CD8-positive, alpha-beta memory T cell (primary cell): ENCODE measurements at places on chromosomes 6 and 20. TPM values are rescaled to one million over a fixed set of nuclear protein-coding genes. Genes with fewer than 3 reads are reported as not detected.
A peak's percentile ranks its signal among the peaks of the same experiment; 100 is the strongest.

The RAET1G gene
- total RNA-seq: not detected

The SAMD10 gene
- 19.3 TPM for total RNA-seq

The CLPSL2 gene
- total RNA-seq: not detected

The VSTM2L gene
- not detected for total RNA-seq

The FLRT3 gene
- not detected for total RNA-seq

The BPI gene
- not detected for total RNA-seq

The POU3F2 gene
- not detected for total RNA-seq

The GSTA3 gene
- not detected for total RNA-seq

The SPACA1 gene
- total RNA-seq: not detected

The CDYL gene
- 32.2 TPM for total RNA-seq

The ADGRF5 gene
- not detected for total RNA-seq

The FAM217B gene
- 35.9 TPM for total RNA-seq

The CCN6 gene
- total RNA-seq: not detected

The KCNQ2 gene
- not detected for total RNA-seq

DNA sequence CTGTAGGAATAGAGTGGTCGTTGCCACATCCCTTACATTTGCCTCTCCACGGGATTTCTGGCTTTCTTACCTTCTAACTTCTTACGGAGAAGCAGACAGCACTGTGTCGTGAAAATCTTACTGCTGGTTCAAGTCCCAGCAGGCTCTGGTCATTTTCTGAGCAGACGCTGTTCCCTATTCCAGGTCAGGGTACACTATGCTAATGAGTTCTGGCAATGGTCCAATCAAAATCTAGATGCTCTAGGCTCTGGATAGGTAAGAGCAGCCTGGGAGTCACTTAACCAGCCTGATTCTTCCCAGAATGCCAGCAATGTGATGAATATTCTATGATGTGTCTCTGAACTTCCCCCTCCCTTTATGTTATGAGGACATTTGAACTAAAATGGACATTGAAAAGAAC lies at the start of gene GCM1:
Gene GCM1 (minus strand): TSS at position 158 of the 400 bp plus-strand sequence. CDS start 3,209 bp downstream, outside the sequence.
- DNase-seq: no peak

DNA sequence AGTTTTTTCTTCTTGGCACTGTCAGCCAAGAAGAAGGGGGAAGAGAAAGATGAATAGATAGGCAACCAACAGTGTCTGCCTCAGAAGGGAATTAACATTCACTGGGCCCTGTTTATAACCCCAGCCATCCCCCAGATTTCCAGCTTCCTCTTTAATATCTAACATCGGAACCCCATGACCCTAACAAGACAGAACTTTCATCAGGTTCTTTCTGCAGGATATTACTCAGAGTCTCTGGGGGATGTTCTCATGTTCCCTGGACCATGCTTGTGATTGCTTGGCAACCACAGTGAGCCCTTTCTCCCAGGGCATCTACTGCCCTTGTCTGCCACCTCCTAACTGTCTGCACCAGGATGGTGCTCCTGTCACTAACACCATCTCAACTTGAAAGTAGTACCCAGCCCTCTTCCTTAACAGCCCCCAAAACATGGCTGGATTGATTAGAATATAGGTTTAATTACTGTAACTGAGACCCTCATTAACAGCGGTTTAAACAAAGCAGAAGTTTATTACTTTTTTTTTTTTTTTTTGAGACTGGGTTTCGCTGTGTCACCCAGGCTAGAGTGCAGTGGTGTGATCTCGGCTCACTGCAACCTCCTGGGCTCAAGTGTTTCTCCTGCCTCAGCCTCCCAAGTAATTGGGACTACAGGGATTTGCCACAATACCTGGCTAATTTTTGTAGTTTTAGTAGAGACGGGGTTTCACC lies 12.0 kb upstream of the PTPN1 start:
- no peak for DNase-seq

GRCh38 chr6:23940466-23940865 lies 185.5 kb upstream of the NRSN1 start:
- no peak for DNase-seq

- no peak for DNase-seq
Measured at GRCh38 chr6:120608826-120609225, 725.5 kb downstream of the TBC1D32 start.

DNA sequence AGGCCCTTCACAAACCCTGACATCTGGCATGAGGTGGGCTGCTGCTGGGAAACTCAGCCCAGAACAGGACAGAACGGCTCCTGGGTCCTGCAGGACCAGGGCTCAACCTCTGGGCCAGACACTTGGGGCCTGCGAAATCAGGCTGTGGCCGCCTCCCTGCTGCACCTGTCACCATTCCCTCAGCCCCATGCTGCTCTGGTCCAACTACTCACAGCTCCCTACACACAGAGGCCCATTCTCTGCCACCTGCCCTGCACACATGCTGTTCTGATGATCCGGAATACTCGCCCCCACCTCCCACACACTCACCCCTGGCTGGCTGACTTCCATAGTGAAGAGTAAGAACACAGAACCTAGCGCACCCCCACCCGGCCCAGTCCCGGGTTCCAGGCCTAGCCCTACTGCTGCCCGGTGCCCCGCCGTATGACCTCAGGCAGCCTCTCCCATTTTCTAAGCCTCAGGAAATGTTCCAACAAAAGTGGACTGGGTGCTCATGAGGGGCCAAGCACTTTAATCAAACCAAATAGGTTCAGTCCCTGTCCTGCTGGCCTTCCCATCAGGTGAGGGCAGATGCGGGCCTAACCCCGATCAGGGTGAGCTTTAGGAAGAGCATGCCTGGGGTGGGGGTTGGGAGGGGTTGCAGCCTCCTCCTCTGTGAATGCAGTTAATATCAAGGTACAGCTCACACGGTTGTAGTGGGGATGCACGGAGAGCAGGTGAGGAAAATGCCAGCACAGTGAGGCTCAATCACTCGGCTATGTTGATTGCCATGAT lies 3.9 kb downstream of the PEDS1 start:
- DNase-seq: no peak

DNA sequence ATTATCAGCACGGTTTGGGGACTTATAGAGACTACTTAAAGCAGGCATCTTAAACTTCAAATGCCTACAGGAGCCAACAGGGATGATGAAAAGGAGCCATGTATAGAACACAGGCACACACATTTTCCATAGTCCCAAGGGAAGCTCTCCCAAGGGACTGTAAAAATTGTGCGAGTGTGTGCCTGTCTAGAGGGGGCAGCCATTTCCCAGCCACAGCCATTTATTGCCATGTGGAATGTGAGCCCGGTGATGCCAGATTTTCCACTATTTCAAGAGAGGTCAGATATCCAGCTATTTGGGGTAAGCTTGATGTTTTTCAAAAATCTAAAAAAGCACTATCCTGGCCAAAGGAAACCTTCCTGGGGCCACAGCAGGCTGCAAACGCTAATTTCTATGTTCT lies 24.1 kb upstream of the RALY start:
- DNase-seq: no peak

- no peak for DNase-seq
Measured at GRCh38 chr6:20202699-20203302, 9.5 kb downstream of the MBOAT1 start.

DNA sequence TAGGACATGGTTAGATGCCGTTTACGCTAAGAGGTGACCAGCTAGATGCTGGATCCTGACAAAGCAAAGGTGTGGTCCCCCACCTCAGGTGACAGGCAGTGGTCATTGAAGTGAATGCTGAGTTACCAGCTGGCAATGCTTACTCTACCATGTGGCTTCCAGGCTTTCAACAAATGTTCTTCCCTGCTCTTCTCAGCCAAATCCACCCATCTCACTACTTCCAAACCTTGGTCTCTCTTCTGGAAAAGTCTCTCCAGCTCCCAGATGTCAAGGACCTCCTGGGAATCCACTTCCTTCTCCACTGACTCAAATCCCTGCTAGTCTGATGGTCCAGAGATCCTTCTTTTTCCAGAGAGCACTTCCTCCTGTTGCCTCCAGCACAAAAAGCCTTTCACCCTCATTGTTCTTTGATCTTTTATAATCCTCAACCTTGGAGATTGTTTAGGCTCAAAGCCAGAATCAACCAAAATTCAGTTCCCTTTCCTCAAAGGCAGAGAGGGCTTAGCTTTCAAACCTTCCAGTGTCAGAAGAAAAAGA lies 228.0 kb downstream of the ZNF217 start:
- DNase-seq: no peak

GRCh38 chr6:26363882-26364701 lies 906 bp upstream of the BTN3A2 start:
- peak; percentile 34 for DNase-seq

GRCh38 chr20:53187392-53188068 lies 215.4 kb downstream of the TSHZ2 start:
- no peak for DNase-seq

DNA sequence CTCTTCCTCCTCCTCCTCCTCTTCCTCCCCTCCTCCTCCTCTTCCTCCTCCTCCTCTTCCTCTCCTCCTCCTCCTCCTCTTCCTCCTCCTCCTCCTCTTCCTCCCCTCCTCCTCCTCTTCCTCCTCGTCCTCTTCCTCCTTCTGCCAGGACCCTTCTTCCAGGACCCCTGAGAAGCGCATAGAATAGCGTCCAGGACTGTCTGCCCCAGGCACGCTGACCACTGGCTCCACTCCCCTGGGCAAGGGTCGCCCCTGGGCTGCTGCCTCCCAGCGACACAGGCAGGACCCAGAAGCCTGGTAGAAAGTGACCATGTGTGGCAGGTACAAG lies 42.4 kb upstream of the BHLHE23 start:
- DNase-seq: no peak

GRCh38 chr6:105533301-105533700 lies 130.4 kb upstream of the PREP start:
- no peak for DNase-seq

DNA sequence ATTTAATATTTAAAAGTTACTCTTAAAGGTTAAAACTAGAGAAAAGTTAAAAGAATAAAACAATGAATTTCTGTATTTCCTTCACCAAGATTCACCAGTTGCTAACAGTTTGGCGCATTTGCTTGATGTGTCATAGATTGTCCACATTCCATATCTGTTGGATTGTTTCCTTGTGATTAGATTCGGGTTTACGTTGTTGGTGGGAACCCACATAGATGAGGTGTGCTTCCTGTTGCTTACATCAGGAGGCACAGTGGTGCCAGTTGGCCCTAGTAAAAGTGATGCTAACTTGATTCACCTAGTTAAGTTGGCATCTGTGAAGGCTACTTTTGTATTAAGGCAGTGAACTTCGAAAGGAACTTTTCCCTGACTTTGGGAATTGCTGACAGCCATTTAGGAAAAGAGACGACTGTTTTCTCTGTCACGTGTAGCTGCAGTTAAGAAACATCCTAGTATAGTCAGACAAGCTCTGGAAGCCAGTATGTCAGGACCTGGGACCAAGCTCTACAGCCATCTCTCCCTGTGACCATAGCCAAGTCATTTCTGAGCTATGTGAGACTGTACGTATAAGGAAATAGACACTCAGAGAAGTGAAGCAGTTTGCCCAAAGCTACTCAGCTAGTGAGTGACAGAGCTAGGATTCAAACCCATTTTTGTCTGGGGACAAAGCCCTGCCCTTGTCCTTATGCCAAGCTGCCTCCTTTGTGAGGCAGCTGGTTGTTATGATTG lies 49.0 kb downstream of the PPARD start:
- DNase-seq: no peak

DNA sequence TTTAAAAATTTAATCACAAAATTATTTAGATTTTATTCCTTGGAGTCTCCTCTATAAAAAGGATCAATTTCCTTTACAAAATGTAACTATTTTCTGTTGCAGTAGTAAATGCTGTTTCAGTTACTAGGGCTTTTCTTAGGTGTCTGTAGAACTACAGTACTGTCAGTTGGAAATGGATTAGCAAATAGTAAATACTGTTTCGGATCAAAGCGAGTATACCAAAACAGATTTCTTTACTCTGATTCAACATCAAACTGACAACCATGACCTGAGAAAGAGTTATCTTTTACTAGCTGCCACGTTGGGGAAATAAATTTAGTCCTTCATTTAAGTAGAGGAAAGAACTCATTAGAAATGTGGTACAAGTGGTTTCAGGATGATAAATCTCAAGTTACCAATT lies 172.5 kb downstream of the HS3ST5 start:
- no peak for DNase-seq

- peak; percentile 59 for DNase-seq
Measured at GRCh38 chr20:48761023-48761785, 66.6 kb downstream of the PREX1 start.

- DNase-seq: no peak
Measured at GRCh38 chr6:44627883-44628271, 240.4 kb downstream of the CDC5L start.

DNA sequence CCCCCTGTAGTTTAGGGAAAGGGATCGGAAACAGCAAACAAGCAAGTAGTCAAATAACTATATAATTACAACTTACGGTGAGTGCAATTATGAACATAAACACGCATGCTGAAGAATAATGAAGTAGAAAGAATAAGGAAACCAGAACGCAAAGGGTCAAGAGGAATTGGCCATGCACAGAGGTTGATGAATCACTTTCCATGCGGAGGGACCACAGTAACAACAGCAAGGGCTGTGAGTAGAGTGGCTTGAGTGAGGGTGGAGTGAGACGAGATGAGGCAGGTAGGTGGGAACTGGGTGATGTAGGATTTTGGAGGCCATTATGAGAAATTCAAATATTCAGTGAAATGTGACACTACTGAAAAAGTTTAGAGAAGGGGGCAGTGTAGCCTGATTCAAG lies 112.2 kb upstream of the LAMP5 start:
- no peak for DNase-seq

- no peak for DNase-seq
Measured at GRCh38 chr20:6768228-6769140, 998 bp downstream of the BMP2 start.

DNA sequence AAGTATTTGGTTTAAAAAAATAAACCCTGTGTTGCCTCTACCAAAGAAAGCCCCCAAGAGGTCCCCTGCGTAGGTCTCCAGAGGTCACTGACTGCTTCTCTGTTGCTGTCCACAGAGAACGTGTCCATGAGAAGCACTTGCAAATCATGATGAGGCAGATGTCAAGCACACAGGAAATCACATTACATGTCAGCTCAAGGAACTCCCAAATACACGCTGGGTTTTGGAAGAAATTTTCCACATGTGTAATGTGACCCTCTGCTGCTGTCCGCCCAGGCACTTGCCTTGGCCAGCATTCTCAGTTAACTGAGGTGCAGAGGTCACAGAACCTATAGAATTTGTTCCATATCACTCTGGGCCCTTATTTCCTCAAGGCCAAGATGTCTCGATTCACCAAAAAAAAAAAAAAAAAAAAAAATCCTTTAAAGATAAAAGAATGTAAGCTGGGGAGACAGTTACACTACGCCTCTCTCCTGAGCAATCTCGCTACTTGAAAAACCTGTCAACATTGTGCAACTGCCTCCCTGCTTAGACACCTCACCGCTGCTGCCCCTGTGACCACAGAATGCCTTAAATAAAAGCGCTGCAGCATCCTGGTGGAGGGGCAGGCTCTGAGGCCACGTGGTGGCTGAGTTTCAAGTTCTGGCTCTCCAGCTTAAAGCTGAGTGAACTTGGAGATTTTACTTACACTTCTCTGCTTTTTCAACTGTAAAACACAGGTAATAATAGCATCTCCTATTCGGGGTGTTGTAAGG lies 42.3 kb downstream of the SLC22A23 start:
- no peak for DNase-seq
